Chondrocyte (in vitro differentiated cells): ENCODE measurements at places on chromosomes 16 and 17. TPM values are rescaled to one million over a fixed set of nuclear protein-coding genes. Genes with fewer than 3 reads are reported as not detected.

- peaks cover 5% of the 10 kb centered on the region for H3K36me3 ChIP-seq
- peaks cover 18% of the 10 kb centered on the region for H3K4me1 ChIP-seq
These were observed 658 bp downstream of the RABEP2 start for GRCh38 chr16:28924399-28924761.

DNA sequence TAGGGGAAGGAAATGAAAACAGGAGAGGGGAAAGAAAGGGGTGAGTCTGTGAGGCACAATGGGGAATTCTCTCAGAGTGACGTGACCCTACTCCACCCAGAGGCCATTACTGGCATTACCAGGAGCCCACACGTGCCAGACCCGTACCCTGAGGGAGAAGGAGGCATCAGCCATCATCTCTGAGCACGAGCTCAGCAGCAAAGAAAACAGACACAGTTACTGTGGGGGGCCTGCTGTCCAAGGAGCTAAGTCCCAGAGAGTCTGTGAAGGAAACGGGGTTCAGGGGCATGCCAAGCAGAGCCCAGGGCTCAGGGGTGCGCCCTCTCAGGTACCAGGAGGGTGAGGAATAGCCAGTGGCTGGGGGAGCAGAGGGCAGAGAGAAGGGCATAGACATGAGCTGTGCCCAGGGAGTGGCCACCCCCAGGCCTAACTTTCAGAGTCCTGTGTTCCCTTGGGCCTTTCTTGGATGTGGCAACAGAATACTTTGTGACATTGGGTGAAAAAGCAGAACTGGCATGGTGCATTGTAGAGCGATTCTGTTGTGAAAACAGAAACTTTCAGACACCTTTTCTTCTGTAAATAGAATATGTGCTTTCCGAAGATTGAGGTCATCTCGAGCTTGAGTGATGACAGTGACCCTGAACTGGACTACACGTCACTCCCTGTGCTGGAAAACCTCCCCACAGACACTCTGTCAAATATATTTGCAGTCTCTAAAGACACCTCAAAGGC lies 11.3 kb downstream of the TAF1C start:
- H3K4me1 ChIP-seq, result peaks cover 27% of the 10 kb centered on the region
- no peaks in the 10 kb centered on the region for H3K27me3 ChIP-seq
- no peak for DNase-seq

- DNase-seq, result no peak
- no peaks in the 10 kb centered on the region for H3K27me3 ChIP-seq
- peak overlapping the region; percentile 96 for H3K27ac ChIP-seq
- H3K36me3 ChIP-seq, result peaks cover 2% of the 10 kb centered on the region
These were observed 825 bp downstream of the HEATR6 start for GRCh38 chr17:60077672-60078519.

DNA sequence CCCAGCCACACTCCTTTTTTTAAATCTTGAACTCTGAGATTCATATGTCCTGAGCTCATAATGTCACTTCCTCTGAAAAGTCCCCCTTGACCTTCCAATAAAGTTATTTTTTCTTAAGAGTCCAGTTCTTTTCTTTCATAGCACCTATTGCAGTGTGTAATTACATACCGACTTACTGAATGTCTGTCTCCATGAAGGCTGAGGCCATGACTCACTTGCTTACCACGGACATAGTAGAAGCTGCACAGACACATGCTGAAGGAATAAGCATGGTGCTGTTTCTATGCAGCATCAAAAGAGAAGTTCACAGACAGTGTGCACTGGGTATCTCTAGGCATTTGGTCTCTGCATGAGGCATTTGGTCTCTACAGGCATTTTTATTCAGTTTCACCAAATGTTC lies 77.2 kb downstream of the C17orf67 start:
- peaks cover 21% of the 10 kb centered on the region for H3K4me1 ChIP-seq
- H3K27ac ChIP-seq, result peak overlapping the region; percentile 81
- no peak overlapping the region for H3K4me3 ChIP-seq
- no peaks in the 10 kb centered on the region for H3K27me3 ChIP-seq
- no peak for DNase-seq
- no peaks in the 10 kb centered on the region for H3K36me3 ChIP-seq

GRCh38 chr17:51770027-51770759 lies 388.3 kb downstream of the CA10 start:
- H3K4me1 ChIP-seq, result peaks cover 15% of the 10 kb centered on the region
- peaks cover 5% of the 10 kb centered on the region for H3K27me3 ChIP-seq
- no peak overlapping the region for H3K27ac ChIP-seq

DNA sequence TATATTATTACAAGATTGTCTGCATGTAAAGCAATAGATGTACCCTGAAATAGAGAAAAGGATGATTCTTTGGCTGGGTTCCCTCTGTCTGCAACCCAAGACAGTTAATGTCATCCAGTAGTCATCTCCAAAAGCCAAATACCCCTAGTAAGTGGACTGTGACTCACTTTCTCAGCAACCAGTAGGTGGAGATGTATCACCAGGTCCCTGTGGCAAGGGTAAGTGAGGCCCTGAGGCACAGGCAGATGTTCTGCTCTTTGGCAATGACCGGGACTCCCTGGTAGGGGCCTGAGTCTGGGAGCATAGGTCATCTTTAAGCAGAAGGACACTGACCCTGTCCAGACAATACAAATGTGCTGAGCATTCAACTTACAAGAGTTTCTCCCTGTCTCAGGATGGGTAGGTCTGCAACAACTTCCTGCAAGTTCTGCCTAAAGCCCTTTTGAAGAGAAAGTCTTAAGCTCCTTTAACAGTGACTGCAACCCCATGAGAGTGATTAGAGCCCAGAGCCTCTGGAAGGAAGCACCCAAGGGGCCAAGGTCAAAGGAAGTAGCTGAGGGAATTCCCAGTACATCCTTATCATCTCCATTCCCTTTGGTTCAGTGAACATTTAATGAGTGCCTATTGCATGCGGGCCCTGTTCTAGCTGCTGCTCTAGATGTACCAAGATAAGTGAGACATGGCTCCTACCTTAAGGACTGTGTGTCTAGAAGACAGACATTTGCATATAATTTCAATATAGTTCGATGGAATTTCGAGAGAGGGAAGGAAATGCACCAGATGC lies 31.9 kb downstream of the PMP22 start:
- no peak overlapping the region for H3K27ac ChIP-seq
- DNase-seq, result no peak

DNA sequence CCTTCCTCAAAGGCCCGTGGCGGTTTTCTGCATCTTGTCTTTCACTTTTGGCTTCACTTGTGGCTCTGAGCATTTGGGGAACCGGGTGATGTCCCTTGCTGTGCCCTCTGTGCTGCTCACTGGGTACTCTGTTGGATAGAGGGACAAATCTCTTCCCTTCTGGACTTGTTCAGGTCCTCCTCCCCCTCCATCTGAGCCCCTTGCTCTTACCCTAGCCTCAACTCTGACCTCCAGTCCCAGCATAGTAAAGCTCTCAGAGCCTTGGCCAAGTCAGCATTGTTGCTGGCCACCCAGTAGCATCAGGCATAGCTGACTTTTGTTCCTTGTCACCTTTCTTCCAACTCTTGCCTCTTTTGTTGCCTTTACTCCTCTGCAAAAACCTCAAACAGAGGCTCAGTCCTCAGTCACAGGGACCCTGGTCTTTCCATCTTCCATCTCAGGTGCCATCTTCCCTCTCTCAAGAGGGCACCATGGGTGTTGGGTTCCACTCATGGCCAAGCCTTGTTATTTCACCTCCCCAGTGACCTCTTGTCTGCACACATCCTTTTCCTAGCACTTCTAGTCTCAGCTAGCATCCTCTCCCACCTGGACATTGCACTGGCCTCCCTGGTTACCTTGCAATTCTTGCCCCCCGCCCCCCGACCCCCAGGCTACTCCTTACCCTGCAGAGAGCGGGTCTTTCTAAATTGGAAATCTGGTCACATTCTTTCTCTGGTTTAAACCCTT lies 393 bp upstream of the PSMB10 start:
- H3K36me3 ChIP-seq, result peaks cover 8% of the 10 kb centered on the region
- peak overlapping the region; percentile 97 for H3K27ac ChIP-seq
- H3K27me3 ChIP-seq, result no peaks in the 10 kb centered on the region
- H3K4me1 ChIP-seq, result peaks cover 27% of the 10 kb centered on the region
- DNase-seq, result no peak

- no peaks in the 10 kb centered on the region for H3K27me3 ChIP-seq
- no peak for DNase-seq
- H3K36me3 ChIP-seq, result no peaks in the 10 kb centered on the region
- no peak overlapping the region for H3K4me3 ChIP-seq
- H3K4me1 ChIP-seq, result peaks cover 46% of the 10 kb centered on the region
These were observed 51.3 kb upstream of the MRPS23 start for GRCh38 chr17:57900991-57901743.

DNA sequence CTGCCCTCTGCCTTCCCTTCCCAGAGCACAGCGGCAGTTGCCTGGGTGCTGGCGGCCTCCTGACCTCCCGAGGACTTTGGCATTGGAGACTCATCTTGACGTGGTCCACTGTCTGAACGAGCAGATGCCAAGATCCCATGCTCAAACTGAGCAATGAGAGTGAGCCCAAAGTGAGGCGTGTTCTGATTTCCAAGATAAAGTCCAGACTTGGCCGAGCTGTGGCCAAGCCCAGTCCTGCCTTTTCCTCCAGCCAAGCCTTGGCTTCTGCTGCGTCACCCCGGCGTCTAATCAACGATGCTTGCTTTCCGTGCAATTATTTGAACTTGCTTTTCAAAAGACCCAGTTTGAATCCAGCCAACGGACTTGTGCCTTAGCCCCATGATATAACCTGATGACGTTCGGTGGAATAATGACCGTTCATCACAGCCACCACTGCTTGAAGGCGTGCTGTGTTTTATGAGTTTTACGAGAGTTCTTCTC lies 179.2 kb downstream of the IRF8 start:
- H3K36me3 ChIP-seq, result no peaks in the 10 kb centered on the region
- DNase-seq, result peak; percentile 64
- peaks cover 61% of the 10 kb centered on the region for H3K27me3 ChIP-seq
- no peak overlapping the region for H3K27ac ChIP-seq
- no peak overlapping the region for H3K4me3 ChIP-seq

- DNase-seq, result no peak
- H3K36me3 ChIP-seq, result no peaks in the 10 kb centered on the region
- H3K4me1 ChIP-seq, result peaks cover 41% of the 10 kb centered on the region
- no peak overlapping the region for H3K4me3 ChIP-seq
These were observed 12.5 kb upstream of the SPHK1 start for GRCh38 chr17:76371656-76372628.

DNA sequence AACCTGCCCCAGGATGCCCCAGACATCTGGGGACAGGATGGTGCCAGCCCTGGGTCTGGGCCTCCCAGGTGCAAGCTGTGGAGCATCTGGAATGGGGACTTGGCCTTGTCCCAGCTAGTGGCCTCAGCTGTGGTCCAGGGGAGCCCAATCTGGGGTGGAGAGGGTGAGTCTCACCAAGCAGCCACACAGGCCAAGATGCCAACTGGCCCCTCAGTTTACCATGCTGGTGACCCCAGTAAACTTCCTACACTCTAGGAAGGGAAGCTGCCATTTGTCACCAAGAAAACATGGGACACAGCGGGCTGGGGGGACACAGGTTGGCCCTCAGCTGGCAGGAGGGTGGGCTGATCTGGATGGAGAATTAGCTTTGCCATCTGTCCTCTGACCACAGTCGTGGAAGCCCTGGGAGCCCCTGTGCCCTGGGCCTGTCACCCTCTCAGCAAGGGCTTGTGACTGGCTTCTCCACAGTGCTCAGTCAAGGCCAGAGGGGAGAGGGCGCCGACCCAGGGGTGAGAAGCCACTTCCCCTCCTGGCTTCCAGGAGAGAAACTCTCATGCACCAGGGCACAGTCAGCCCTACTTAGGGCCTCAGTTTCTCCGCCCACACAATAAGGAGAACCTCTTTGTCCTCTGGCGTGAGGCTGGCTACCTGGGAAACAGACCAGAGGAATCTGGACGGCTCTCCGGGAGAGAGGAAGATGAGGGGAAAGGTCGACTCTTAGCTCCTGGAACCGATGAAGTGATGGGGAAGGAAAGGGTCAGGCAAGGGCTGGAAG lies 126.4 kb upstream of the SMURF2 start:
- no peak overlapping the region for H3K27ac ChIP-seq
- H3K4me3 ChIP-seq, result no peak overlapping the region
- peak; percentile 47 for DNase-seq
- no peaks in the 10 kb centered on the region for H3K27me3 ChIP-seq
- H3K4me1 ChIP-seq, result peaks cover 7% of the 10 kb centered on the region
- H3K36me3 ChIP-seq, result peaks cover 9% of the 10 kb centered on the region

GRCh38 chr17:4476017-4476416 lies 22.7 kb upstream of the SPNS2 start:
- DNase-seq, result no peak
- H3K36me3 ChIP-seq, result no peaks in the 10 kb centered on the region
- H3K4me1 ChIP-seq, result peaks cover 14% of the 10 kb centered on the region
- no peak overlapping the region for H3K4me3 ChIP-seq

DNA sequence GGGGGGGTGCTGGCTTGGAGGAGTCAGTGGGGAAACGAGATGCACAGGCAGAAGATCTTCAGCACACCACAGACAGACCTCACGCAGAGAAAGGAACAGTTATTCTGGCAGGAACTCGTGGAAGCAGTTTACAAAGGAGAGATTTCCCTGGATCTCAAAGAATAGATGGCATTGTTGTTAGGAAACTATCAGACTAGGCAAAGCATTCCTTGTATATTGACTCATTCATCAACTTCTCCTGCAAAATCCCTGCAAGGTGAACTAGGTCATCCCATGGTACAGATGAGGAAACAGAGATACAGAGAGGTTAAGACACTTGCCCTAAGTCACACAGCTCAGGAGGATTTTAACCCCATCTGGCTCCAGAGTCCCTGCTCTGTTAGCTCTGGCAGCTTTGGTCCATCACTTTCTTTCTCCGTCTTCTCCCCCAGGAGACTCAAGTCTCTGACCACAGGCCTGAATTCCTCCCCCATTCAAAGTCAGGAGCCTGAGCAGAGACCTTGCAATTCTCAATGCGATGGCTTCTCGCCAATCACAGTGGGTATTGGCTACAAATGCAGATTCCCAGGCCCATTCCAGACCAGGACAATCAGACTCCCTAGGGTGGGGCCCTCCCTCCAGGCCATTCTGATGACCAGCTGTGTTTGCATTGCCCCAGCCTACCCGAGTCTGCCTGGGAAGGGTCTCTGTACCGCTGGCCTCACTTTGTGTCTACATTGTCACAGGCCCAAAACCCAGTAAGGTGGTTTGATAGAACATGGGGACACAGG lies 56.4 kb downstream of the LITAF start:
- peaks cover 19% of the 10 kb centered on the region for H3K27me3 ChIP-seq
- no peaks in the 10 kb centered on the region for H3K36me3 ChIP-seq
- H3K4me3 ChIP-seq, result no peak overlapping the region
- H3K4me1 ChIP-seq, result peaks cover 5% of the 10 kb centered on the region
- H3K27ac ChIP-seq, result no peak overlapping the region

DNA sequence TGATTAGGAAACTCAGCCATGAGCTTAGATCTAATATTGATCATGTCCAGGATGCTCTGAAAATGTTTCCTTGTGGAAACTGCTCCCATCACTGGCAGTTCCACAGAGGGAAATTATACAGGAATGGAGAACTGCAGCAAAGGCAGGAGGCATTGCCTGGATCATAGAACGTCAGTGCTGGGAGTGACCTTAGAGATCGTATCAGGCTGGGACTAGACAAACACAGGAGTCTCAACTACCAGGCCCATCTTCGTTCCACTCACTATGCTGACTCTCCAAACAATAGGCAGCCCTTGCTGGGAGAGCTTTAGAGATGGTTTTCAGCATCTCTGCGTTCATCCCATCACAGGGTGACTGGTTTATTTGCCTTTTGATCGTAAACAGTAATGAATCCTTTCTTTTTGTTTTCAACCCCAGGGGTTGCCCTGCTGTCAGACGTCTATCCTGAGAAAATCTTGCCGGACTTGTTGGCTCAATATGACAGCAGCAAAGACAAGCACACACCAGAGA lies 130.3 kb downstream of the TANGO6 start:
- H3K4me1 ChIP-seq, result peaks cover 4% of the 10 kb centered on the region
- H3K27me3 ChIP-seq, result no peaks in the 10 kb centered on the region

The TP53TG3 gene
- not detected in 3 replicates for total RNA-seq

The BRICD5 gene
- 5.4 to 7.3 TPM (median 6.9 TPM) in 3 replicates for total RNA-seq

The HBA2 gene
- total RNA-seq, result not detected in 3 replicates

The CCL3 gene
- total RNA-seq, result not detected in 3 replicates

The PRM3 gene
- total RNA-seq, result not detected in 3 replicates

The CA7 gene
- not detected in 3 replicates for total RNA-seq

The CDRT4 gene
- 6.2 to 9.1 TPM (median 7.1 TPM) in 3 replicates for total RNA-seq

The ZNF594 gene
- total RNA-seq, result 4.1 to 8.5 TPM (median 4.7 TPM) in 3 replicates
